Mucosa of gallbladder (tissue), 1 donor: ENCODE measurements at places on chromosomes 11 and 22.
A peak's percentile ranks its signal among the peaks of the same experiment; 100 is the strongest.

- no peak for DNase-seq
Observed at GRCh38 chr11:119573858-119574257, 150.9 kb upstream of the THY1 start.

DNA sequence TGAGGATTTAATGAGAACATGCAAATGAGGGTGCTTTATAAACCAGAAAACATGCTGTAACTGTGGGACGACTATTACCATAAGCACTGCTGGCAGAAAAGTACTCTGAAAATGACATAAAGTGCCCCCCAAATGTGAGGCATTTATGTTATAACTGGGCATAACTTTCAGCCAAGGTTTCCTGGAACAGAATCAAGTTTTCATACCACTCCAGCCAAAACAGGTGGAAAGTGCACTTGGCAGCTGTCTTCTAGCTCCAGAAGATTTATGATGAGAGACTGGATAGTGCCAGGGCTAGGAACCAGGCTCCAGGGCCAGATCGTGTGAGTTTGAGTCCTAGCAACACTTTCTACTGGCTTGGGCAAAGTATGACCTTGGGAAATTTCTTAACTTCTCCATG is 339.2 kb downstream of the TENM4 start:
- DNase-seq, result no peak

GRCh38 chr22:29788339-29789279 is 21.4 kb downstream of the UQCR10 start:
- no peak for DNase-seq

GRCh38 chr11:16925561-16926065 is 88.6 kb downstream of the PLEKHA7 start:
- DNase-seq, result peak; percentile 31

GRCh38 chr11:106683435-106683834 is 334.8 kb downstream of the GUCY1A2 start:
- no peak for DNase-seq

- peak; percentile 27 for DNase-seq
Observed at GRCh38 chr11:126891556-126892217, 108.9 kb downstream of the KIRREL3 start.
